Cortex of kidney (tissue), 1 donor: ENCODE measurements at places on chromosomes 5 and 9.

DNA sequence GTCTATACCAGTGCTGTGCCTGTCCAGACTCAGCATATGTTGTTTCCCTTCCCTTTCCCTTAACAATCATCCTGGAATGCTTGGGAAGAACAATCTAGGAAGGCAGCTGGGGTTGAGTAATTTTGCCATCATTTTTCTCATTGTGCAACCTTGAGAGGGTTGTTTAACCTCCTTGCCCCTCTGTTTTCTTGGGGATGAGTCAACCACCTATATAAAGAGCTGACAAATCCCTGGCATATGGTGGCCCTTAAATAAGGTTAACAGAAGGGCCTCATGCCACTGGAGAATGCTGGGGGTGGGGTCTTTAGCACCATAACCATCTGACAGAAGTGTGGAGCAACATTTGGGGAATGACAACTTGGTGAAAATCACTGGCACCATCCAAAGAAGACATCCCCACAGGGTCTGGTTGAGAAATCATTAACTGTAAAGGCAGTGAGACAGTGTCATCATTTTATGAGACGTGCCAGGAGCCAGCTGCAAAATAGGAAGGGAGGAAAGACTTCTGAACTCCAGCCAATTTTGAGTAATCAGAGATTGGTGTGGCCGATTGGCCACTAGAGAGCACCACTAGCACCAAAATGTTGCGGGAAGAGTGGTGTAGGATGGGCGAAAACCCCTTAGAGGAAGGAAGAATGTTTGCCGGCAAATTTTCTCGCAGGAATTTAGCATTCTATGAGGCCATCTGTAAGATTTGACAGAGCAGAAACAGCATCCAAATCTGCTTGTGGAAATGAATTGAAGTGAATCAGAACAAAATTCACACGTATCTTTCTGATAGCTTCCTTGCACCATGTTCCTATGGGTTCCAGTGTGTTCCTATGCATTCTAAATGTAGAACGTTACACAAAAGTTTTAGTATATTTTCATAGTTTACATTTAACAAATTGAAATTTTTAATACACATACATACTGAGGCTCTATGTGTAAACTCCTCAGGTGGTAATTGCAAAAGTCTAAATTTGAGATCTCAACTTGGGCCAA lies 113.8 kb downstream of the MSX2 start:
- no peak for DNase-seq

DNA sequence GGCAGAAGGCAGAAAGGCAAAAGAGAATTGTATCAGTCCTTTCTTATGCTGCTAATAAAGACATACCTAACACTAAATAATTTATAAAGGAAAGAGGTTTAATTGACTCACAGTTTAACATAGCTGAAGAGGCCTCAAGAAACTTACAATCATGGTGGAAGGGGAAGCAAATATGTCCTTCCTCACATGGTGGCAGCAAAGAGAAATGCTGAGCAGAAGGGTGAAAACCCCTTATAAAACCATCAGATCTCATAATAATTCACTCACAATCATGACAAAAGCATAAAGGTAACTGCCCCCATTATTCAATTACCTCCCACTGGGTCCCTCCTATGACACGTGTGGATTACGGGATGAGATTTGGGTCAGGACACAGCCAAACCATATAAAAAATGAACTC lies 312.5 kb upstream of the PTGER4 start:
- no peak for DNase-seq

- DNase-seq = no peak
These were observed 1.3 kb downstream of the S1PR3 start for GRCh38 chr9:88992556-88992955.

DNA sequence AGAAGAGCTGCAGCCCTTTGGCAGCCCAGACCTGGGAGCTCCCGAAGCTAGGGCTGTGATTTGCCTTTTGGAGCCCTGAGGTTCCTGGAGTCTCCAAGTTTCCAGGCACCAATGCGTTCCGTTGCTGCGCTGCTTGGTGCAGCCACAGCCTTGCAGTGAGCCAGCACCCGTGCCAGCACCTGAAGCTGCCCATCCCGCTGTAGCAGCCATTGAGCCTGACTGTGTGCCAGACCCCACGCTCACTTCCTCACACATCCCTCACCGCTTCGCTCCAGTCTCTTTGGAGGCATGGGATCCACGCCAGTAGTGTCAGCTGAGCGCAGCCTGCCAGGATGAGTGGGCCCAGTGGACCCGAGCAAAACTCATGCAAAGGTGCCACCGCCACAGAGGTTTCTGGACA lies 22.5 kb upstream of the C9orf72 start:
- no peak for DNase-seq

GRCh38 chr5:56311306-56311905 lies 78.3 kb upstream of the ANKRD55 start:
- DNase-seq = no peak

DNA sequence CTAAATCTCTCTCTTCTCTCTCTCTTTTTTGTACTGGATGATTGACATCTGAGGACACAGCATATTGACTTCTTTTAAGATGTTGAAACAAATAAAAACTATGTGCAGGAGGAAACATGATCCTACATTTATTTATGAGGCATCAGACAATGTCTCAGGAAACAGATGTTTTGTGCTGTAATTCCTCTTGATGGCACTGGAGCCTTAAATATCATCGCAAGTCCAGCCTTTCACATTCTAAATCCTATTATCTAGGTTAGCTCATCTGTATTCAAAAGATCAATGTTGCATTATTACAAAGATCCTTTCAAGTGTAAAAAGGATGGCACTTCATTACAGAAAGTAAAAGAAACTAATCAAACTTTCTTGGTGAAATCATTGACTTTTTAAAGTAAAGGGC lies 63.9 kb downstream of the MAT2B start:
- no peak for DNase-seq

- DNase-seq = no peak
These were observed at the start of gene TRPM6 for GRCh38 chr9:74887041-74887980. Gene TRPM6 (minus strand): TSS chr9:74887921. CDS start chr9:74887856, 65 bp downstream.

GRCh38 chr9:132546148-132547051 lies 36.0 kb upstream of the BARHL1 start:
- no peak for DNase-seq

DNA sequence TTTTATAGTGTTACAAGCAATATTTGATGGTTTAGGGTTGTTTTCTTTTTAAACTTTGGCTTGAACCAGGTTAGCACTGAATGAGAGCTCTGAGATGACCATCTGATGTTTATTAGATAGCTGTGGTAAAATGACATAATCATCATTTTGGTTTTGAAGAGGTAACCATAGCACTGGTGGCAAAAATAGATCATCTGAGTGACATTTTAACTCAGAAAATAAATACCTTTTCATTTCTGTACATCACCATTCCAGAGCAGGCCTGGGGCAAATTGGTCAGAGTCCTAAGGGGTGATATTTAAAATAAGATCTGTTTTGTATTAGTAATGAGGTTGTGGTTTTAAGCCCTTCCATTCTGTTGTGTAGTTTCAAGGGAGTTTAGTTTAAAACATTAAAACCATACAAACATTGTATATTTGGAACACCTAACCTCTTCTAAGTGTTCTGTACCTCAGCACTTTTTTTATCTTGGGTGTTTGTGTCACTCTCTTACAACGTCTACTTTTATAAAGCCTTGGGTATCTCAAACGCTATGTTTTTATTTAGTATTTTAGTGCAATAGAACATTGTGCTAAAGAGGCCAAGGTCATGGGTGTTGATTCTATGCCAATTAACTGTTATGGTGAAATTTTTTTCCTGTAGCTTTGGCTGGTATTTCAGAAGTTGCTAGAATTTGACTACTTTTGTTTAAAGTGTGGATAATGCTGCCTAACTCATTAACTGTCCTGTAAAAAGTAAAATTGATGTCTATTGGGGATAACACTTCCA lies 166.1 kb downstream of the CD180 start:
- no peak for DNase-seq

DNA sequence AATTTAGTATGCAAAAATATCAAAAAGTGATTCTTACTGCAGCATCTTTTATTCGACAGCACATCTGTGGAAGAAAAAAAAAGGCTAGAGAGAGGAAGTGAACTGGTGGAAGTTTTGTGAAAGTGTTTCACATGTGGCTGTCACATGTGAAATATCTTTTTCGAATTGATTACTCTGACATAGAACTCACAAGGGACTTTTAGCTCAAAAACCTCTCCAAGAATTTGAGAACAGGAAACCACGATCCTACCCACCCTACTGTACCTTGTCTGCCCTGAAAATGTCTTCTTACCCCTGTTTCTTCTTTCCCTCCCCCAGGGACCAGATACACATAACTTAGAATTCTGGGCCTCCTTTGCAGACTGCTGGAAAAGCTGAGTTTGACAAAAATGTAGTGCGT lies 106.5 kb upstream of the PRRC1 start:
- DNase-seq = no peak

DNA sequence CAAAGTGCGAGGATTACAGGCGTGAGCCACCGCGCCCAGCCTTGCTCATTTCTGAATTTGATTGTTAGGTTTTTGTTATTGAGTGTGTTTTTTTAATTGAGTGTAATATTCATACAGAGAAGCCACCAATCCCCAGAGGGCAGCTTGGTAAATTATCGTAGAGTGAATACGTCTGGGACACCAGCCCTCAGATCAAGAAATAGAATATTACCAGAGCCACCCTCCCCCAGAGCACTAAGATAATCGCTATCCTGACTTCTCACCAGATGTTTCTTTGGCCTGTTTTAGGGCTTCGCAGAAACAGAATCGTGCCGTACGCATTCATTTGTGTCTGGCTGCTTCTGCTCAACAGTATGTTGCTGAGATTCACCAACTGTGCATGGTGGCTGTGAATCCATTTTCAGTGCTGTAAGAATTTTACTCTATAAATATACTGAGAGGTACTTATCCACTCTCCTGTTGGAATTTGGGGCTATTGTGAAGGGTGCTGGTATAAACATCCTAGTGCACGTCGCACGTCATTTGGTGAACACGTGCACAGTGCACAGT lies 37.8 kb upstream of the RUFY1 start:
- DNase-seq = no peak
